ENCODE measurements at places on chromosomes 12 and 14.

GRCh38 chr12:89770391-89770790 lies 61.8 kb upstream of the ATP2B1 start:
- no peak for DNase-seq

DNA sequence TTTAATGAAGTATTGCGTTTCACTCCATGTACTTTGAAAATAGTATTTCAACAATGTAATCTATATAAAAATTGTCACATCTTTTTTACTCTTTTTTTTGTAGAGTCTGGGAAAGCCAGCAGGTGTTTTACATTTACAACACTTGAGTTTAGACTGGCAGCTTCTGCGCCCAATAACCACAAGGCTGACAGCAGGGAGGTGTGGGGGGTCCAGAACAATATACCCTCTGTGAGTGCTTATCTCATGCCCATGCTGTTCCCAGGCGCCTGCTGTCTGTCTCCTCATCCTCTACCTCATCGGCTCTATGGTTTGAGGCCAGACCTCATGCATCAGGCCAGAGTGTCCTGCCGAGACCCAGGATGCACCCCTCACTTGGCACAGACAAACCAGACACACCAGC lies 24.9 kb downstream of the FBRSL1 start:
- no peak for DNase-seq

DNA sequence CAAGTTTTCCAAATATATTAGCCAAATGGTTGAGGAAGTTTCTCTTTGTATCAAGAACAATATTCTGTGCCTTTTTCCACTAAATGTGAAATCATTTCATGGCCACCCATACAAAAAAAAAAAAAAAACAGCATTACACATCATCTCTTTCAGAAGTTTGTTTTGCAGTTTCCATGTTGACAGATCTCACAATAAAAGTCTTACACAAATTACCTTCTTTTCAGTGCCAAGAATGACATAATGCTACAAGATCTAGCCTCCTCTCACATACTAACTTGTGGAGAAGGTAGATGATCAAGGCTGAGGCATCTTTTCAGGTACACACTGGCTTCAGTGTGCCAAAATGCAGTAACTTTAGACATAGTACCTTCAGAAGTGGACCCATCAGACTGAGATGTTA lies 35.3 kb downstream of the PRKD1 start:
- DNase-seq = no peak

DNA sequence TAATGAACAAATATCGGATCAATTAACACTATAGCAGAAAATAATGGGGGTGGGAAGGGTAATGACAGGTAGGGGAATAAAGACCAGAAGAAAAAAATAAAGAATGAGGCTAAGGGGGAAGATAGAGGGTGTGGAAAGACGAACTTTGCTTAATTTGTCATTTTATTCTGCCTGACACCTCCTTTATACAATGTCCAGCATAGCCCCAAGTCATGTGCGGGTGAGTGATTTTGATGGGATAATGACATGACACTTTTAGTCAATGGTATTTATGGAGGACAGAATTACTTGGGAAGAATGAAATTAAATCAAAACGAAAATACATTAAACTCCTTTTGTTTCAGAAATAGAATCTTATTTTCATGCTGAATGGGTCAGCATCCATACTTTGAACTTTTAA lies 20.5 kb upstream of the IFNG-AS1 start:
- no peak for DNase-seq

- no peak for DNase-seq
Measured at GRCh38 chr12:46677749-46678148, 148.0 kb downstream of the SLC38A4 start.

- DNase-seq = no peak
Measured at GRCh38 chr12:113504917-113505316, 33.2 kb upstream of the LHX5 start.
